ENCODE measurements at places on chromosomes 1 and 21.
A peak's percentile ranks its signal among the peaks of the same experiment; 100 is the strongest.

- DNase-seq = no peak
Observed at GRCh38 chr1:6385488-6386191, 7.9 kb downstream of the ACOT7 start.

- peak; percentile 47 for DNase-seq
Observed at GRCh38 chr1:201025571-201026002, 2.1 kb upstream of the KIF21B start.

GRCh38 chr21:45150638-45151131 is 76.3 kb downstream of the ADARB1 start:
- DNase-seq = no peak

GRCh38 chr1:27668808-27669723 is 2.9 kb downstream of the IFI6 start:
- DNase-seq = peak; percentile 79

- no peak for DNase-seq
Observed at GRCh38 chr1:169124459-169124858, 18.0 kb downstream of the ATP1B1 start.

- peak; percentile 58 for DNase-seq
Observed at GRCh38 chr1:170929835-170930554, 5.3 kb upstream of the MROH9 start.

- DNase-seq = no peak
Observed at GRCh38 chr1:233721004-233721595, 107.2 kb downstream of the KCNK1 start.

DNA sequence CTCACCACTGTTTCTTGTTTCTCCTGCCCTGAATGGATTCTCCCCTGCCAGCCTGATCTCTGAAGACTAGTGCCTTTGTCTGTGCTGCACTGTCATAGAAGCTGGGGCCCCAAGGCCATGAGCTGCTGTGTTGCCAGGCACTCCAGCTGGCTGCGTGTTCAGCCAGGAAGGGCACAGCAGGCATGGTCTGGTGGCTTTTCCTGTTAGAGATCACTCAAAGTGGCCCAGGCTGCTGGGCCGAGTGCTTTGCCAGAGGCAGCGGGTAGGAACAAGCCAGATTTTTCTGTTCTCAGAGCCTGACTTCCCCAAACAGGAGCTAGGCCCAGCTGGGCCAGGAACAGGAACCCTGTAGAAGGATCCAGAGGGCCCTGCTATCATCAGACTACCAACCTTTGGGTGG is 5.2 kb downstream of the ADPRS start:
- no peak for DNase-seq

- no peak for DNase-seq
Observed at GRCh38 chr1:24021403-24022266, 41.5 kb upstream of the SRSF10 start.

- DNase-seq = no peak
Observed at GRCh38 chr1:235017191-235017590, 111.4 kb downstream of the TOMM20 start.
